Activated naive CD8-positive, alpha-beta T cell treated with anti-CD3 and anti-CD28 coated beads, Interleukin-2, amount 50 U/mL, for 24 hours (primary cell): ENCODE measurements at places on chromosomes 2 and 18.

- no peak for DNase-seq
Observed at GRCh38 chr2:139217641-139218040, 437.5 kb upstream of the NXPH2 start.

GRCh38 chr2:226730481-226730880, 69.1 kb downstream of the IRS1 start:
- no peak for DNase-seq

GRCh38 chr2:227719641-227720040, 1.8 kb upstream of the SLC19A3 start:
- DNase-seq: no peak

- no peak for DNase-seq
Observed at GRCh38 chr2:36478332-36478738, 119.6 kb downstream of the FEZ2 start.

DNA sequence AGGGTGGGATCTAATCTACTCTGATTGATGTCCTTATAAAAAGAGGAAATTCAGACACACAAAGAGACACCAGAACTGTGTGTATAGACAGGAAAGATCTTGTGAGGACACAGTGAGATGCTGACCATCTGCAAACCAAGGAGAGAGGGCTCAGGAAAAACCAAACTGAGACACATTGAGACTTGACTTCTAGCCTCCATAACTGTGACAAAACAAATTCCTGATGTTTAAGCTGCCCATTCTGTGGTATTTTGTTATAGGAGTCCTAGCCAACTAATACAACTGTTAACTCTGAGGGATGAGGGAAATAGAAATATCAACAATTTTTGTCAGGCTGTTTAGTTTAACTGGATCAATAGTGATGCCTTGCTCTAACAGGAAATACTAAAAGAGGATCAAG, 93.4 kb upstream of the COL3A1 start:
- DNase-seq: no peak

DNA sequence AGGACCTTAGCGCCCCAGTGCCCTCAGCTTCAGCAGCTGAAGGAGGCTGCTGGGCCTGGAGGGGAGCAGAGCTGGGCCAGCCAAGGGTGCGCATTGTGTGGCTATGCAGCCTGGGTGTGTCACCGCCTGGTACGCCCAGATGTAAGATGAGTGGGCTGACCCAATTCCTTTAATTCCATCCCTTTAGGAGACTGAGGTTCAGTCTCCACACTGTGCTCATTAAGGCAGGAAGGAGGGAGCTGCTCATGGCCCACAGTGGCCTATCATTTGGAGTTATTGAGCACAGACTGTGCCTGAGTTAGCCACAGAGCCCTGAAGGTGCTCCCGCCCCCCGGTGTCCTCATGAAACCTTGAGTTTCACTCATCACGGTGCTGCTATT, 194.1 kb upstream of the GLI2 start:
- DNase-seq: no peak

- DNase-seq: no peak
Observed at GRCh38 chr18:51169731-51170130, 27.8 kb downstream of the MEX3C start.

DNA sequence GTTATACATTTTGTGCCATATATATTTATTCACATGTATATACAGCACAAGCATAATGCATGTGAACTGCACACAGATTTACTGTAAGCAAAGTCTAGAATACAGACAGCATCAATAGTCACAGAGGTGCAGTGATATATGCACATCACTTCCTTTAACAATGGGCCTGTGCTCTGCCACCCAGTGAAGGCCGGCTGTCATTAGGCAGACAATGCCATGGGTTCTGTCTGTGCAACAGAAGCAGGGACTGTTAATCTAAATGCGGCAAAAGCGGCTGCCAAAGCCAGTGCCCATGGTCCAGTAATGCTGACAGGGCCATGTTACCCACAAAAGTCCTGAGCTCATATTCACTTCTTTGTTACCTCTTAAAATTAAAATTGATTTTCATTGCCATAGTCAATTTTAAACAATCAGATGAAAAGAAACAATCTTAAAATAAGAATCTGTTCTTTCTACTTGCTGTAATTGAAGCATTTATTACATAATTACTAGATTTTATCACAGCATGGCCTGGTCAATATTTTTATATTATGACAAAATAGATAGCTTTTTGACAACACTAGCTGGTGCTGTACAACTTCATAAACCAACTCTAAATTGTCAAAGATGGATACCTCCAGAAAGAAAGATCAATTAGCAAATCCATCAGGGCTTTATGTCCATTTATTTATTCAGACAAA, 232.0 kb downstream of the STK39 start:
- DNase-seq: no peak

- DNase-seq: no peak
Observed at GRCh38 chr2:151842830-151843690, 14.8 kb upstream of the ARL5A start.

DNA sequence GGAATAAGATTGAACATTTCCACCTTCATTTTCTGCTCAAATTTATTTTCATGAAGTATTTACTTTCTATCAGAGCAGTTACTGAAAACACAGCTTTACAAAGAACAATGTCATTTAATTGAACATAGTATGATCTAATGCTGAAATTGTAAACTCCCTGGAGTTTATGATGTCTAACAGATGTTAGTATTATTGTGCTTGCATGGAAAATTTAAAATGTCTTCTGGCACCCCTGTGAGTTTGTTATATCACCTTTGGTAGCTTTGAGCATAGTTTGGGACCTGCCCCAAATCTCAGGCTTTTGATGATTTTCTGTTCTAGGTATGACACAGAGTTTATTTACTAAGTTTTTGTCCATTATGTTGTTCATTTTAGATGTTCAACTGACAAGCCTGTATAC, 28.1 kb downstream of the FAM171B start:
- DNase-seq: no peak

DNA sequence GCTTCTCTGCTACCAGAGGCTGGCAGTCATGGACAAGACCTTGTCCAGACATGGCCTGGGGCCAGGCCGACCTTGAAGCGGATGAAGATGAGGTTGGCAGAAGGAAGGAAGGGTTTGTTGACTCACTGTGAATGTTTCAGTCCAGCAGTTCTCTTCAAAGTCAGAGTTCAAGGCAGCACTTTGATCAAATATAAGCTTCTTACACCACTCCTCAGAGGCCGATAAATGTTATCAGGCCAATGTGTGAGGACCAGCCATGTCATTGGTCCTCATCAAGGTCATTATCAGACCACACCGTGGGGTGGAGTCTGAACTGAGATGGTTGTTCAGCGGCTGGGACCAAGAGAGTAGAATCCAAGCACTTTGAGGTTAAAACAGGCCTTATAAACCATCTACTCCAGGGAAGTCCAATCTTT, 35.5 kb downstream of the QPCT start:
- no peak for DNase-seq

DNA sequence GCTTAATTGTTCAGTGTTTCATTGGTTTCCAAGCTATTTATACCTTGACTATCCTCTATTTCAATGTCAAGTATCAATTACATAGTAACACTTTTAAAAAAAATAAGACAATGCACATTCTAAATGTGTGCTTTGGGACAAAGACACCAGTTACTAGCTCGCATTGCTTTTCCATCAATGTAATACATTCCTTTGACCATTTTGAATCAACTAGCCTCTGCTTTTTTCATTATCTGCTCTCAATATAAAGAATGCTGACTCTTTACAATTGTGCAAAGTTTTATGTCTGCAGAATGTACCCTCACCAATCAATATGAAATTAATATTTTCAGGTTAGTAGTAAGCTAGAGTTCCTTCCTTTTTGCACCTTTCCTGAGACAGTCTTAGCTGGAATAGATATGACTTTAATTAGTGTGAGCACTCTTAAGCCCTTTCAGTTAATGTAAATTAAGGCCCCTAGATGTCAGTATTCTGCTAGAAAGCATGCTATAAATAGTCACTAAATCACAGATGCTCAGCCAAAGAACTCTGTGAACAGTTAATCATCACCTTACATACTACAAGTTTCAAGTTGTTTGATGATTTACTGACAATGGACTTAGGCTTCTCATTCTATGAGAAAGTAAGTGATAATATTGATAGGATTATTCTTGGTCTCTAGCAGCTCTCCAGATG, 413.6 kb downstream of the PTH2R start:
- DNase-seq: no peak

DNA sequence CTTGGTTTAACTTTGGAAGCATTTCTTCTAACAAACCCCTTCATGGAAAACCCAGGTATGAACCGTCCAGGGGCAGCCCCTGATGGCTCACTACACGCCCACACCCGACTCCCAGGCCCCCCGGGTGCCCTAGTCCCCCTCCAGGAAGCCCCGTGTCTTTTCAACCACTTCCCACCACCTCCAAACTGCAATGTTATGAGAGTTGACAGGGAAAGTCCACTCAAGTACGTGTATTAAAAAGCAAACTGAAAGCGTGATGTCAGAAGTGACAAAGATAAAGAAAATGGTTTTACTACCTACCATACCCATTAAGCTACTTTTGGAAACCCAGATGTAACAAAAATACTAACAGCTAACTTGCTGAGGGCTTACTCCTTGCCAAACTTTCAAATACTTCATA, 51.5 kb downstream of the L3MBTL4 start:
- no peak for DNase-seq

GRCh38 chr2:41791523-41791922, 256.3 kb upstream of the PKDCC start:
- no peak for DNase-seq

- DNase-seq: no peak
Observed at GRCh38 chr2:7891312-7891711, 790.5 kb upstream of the ID2 start.

GRCh38 chr2:86781363-86781762, 9.3 kb downstream of the CD8A start:
- no peak for DNase-seq

GRCh38 chr2:23414871-23415270, 29.9 kb downstream of the KLHL29 start:
- DNase-seq: no peak

DNA sequence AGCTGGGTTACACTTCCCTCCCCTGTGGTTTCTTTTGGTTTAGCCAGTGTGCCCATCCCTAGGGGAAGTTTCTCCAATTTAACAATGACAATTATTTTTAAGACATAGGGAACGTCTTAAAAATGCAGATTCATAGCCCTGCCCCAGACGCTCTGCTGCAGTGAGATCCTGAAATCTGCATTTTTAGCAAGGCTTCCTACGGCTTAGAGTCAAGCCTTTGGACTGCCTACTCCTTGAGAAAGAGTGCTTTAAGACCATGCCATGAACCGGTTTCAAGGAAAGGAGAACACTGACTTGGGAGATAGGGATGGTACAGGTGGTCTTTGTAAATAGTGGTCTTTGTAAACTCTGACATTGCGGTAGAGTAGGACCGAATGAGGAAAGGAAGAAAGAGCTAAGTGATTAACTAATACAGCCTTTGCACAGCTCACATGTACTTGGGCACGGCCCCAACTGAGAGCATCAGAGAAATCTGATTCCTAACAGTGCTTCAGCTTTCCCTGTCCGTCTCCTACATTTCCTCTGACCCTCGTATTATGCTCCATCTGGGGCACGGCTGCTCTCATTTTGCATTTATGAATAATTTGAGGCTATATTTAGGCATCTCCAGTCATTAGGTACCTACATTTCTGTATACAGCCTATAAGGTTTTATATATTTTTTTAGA, 217.6 kb upstream of the TANK start:
- DNase-seq: no peak

- no peak for DNase-seq
Observed at GRCh38 chr2:190352668-190353536, 9.5 kb downstream of the INPP1 start.

- no peak for DNase-seq
Observed at GRCh38 chr18:44213293-44213692, 467.4 kb upstream of the SETBP1 start.

DNA sequence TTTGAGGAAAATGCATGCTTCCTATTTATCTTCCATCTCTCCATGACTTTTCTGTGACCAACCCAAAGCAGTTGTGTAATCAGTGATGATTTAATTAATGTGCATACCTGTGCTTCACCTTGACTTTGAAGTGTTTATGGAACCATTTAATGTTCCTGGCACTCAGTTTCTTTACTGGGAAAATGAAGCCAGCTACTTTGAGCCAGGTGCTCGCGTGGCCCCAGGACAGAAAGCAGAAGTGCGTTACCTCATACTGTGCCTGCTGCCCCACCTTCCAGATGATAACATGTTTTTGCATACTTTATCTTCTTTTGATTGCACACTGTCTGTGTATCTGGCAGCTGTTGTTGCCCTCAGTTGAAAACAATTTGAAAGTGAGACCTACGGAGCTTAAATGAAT, 61.3 kb downstream of the PMAIP1 start:
- DNase-seq: no peak

DNA sequence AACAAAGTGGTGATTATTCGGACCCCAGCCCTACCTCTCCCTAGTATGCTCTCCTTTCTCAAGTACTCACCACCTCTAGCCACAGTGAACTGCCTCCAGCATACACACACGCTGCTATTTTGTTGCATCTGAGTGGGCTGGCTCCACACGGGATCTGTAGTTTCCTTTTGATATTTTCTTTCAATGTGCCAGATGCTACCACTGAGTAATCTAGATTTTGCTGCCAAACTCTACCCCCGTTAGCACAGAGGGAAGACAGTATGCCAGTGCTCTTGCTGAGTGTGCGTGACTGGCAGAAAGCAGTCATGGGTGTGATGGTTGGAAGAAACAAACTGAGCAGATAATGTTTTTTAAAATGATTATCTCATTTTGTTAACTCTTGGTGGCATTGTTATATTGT, 11.6 kb downstream of the CFLAR start:
- DNase-seq: peak; percentile 50

DNA sequence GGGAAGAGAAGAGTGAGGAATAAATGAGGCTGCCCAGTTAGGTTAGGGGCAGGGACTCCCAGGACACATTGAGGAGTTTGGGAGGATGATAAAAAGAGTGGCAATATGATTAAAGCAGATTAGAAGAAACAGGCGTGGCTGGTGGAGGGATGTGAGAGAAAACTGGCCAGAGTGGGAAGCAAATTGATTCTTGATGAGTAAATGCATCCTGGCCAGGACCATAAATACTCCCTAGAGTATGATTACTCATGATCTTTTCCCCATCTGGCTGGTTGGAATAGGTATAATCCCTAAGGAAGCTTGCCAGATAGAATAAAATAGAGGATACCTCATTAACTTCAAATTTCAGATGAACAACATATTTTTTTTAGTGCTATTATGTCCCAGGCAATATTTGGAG, 21.5 kb upstream of the DAW1 start:
- no peak for DNase-seq

GRCh38 chr2:122368576-122369243, 613.3 kb downstream of the TSN start:
- DNase-seq: no peak

DNA sequence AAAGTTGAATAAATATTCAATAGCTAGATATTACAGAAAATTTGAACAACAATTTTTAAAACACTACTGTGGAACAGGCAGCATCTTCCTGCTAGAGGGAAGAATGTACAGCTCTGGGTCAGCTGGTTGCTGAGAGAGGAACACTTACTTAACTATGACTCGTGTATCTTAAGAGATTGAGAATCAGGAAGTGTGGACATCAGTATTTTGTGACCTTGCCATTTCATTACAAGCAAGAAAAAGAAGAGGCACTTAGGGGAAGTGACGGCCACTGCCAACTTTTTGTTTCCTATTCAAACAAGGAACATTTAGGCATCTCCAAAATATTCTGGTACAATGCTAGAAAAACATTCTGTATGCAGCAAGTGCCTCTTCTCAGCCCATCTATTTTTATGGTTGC, 45.9 kb downstream of the ITPRID2 start:
- DNase-seq: no peak

- no peak for DNase-seq
Observed at GRCh38 chr18:58136879-58137278, 92.9 kb downstream of the NEDD4L start.

GRCh38 chr2:235541016-235541415, 47.2 kb downstream of the AGAP1 start:
- DNase-seq: no peak

- no peak for DNase-seq
Observed at GRCh38 chr2:200431996-200432705, 77.7 kb downstream of the KCTD18 start.
